ENCODE measurements at places on chromosomes 1 and 21.
A peak's percentile ranks its signal among the peaks of the same experiment; 100 is the strongest.

GRCh38 chr1:6667139-6667538 is 34.5 kb downstream of the DNAJC11 start:
- no peaks in the 10 kb centered on the region for H3K27me3 ChIP-seq
- H3K4me1 ChIP-seq, result no peaks in the 10 kb centered on the region
- no peak overlapping the region for H3K4me3 ChIP-seq
- H3K36me3 ChIP-seq, result peaks cover 7% of the 10 kb centered on the region
- no peak for DNase-seq

DNA sequence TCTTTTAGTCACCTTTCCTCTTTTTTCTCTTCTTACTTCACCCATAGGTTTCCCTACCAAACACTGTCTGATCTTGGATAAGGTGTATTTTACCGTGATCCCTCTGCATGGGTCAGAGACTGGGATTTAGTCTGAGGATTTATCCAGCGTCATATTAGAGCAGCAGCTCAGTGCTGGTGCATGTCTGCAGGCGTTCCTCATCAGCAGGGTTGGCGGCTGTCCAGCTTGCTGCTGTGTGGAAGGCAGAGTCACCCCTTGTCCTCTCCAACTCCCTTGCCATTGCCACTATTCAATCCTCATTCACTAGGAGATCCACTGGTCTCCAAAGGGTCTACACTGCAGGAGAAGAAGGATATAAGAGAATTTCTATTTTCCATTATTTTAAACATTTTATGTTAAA is 7.3 kb upstream of the FAM78B start:
- no peaks in the 10 kb centered on the region for H3K4me1 ChIP-seq
- no peaks in the 10 kb centered on the region for H3K36me3 ChIP-seq
- DNase-seq, result no peak

- H3K36me3 ChIP-seq, result peaks cover 4% of the 10 kb centered on the region
- peak overlapping the region; percentile 81 for H3K4me3 ChIP-seq
- DNase-seq, result peak; percentile 14
- peak overlapping the region; percentile 97 for H3K27ac ChIP-seq
- no peaks in the 10 kb centered on the region for H3K27me3 ChIP-seq
These were observed 710 bp upstream of the PRPF3 start for GRCh38 chr1:150320667-150320978.

GRCh38 chr1:206451134-206451686 is 19.1 kb upstream of the IKBKE start:
- no peak overlapping the region for H3K27ac ChIP-seq
- no peaks in the 10 kb centered on the region for H3K27me3 ChIP-seq
- peaks cover 4% of the 10 kb centered on the region for H3K4me1 ChIP-seq
- peaks cover 9% of the 10 kb centered on the region for H3K36me3 ChIP-seq
- no peak overlapping the region for H3K4me3 ChIP-seq

- no peaks in the 10 kb centered on the region for H3K4me1 ChIP-seq
- DNase-seq, result peak; percentile 5
- H3K27me3 ChIP-seq, result no peaks in the 10 kb centered on the region
- H3K4me3 ChIP-seq, result no peak overlapping the region
- H3K27ac ChIP-seq, result peak overlapping the region; percentile 5
- peaks cover 4% of the 10 kb centered on the region for H3K36me3 ChIP-seq
These were observed 22.7 kb downstream of the ZBTB8OS start for GRCh38 chr1:32627596-32628162.

GRCh38 chr1:62706985-62707743 is 19.0 kb upstream of the DOCK7 start:
- H3K4me3 ChIP-seq, result no peak overlapping the region
- no peaks in the 10 kb centered on the region for H3K27me3 ChIP-seq
- peak; percentile 60 for DNase-seq
- H3K36me3 ChIP-seq, result peaks cover 4% of the 10 kb centered on the region
- no peaks in the 10 kb centered on the region for H3K4me1 ChIP-seq

- H3K4me3 ChIP-seq, result peak within 1 kb of the TSS; percentile 88
- H3K36me3 ChIP-seq, result no peaks in the 10 kb centered on the region
- peaks cover 16% of the 10 kb centered on the region for H3K4me1 ChIP-seq
- H3K27ac ChIP-seq, result peak within 1 kb of the TSS; percentile 92
- DNase-seq, result peak; percentile 94
These were observed at the start of gene IL6R for GRCh38 chr1:154404984-154405746. TSS of gene IL6R (plus strand) at chr1:154405343. CDS start at chr1:154405630, 287 bp downstream.

DNA sequence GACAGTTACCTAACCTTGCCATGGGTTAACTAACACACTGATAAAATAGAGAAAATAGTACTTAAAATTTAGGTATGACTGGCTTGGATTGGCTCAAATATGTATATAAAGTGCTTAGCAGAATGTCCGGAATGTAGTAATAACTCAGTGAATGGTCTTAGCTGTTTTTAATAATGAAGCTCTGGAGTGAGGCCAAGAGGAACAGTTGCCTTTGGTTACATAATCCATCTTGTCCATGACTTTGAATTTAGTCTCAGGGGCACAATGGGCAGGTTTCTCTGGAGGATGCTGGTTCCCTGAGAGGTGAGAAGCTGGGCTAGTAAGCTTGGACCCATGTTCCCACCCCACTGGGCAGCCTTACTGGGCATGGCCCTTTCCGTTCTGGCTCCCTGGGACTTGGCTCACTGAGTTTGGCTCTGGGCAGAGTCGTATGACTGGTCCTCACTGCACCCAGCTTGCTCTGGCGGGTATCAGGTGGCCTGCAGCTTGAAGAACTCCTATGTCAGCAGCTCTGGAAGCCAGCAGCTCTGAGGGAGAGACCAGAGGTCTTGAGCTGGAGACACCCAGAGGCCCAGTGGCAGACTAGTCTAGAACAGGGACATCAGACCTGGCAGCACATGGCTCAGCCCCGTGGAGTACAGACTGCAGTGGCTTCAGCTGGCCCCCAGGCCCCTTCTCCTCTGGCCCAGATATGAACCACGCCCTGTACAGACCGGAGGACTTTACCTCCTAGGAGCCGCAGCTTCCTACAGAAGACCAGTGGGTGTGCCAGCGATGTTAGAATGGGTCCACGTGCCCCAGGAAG is 40.4 kb downstream of the TENT5C start:
- no peaks in the 10 kb centered on the region for H3K4me1 ChIP-seq
- no peak overlapping the region for H3K4me3 ChIP-seq
- no peaks in the 10 kb centered on the region for H3K27me3 ChIP-seq
- H3K36me3 ChIP-seq, result no peaks in the 10 kb centered on the region

Data from small intestine (tissue), 16 donors.